ENCODE measurements at places on chromosomes 5 and 9.

GRCh38 chr5:108101130-108101529 lies 280.8 kb downstream of the FBXL17 start:
- no peak for DNase-seq

GRCh38 chr9:77882294-77882693 lies 149.3 kb downstream of the GNAQ start:
- no peak for DNase-seq

DNA sequence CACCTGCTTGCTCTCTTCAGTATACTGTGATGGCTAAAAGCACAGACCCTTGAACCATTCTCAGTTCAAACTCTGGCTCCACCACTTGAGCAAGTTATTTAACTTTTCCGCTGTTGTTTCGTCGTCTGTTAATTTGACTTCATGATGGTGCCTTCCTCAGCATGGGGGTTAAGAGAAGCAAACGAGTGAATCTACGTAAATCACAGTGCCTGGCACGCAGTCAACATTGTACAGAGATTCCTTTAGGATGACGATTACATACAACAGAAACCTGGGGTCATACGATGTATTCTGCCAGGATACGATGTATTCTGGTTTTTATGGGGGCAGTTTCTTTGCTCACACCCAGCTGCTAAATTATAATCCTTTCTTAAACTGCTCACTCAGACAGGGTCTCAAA lies 515.6 kb downstream of the CCDC171 start:
- DNase-seq: no peak

- peak; percentile 78 for DNase-seq
These were observed 53.9 kb downstream of the OSTF1 start for GRCh38 chr9:75142202-75142601.

GRCh38 chr9:73081979-73082657 lies 69.5 kb upstream of the ANXA1 start:
- peak; percentile 8 for DNase-seq

GRCh38 chr9:106953174-106953573 lies 90.2 kb downstream of the ZNF462 start:
- DNase-seq: no peak

GRCh38 chr5:176902102-176902814 lies 3.1 kb upstream of the HK3 start:
- no peak for DNase-seq

DNA sequence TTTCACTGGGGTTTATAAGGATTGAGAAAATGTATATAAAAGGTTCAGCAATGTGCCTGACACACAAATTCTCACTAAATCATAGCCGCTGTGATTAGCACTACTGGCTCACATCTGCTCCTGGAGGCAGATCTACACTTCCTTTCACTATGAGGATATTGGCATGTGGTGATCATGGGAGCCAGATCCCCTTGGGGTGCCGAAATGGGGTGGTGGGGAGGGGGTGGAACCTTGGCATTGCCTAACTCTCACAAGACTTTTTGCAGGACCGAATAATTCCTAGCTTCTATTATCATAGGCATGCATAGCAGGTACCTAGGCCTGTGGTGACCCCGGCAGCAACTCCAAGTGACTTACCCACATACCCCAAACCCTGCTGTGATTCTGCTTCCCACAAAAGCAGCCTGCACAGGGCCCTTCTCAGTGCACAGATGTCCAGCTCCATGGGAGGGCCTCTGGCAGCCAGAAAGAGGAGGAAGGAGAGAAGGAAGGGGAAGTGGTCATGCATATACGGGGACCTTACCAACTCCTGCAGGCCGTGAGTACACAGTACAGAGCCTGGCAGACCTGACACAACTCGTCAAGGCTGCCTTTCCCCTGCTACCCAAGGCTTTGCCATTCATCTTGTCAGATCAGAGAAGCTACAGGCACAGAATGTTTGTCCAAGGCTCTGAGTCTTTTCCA lies 61.3 kb upstream of the IQGAP2 start:
- peak; percentile 56 for DNase-seq

DNA sequence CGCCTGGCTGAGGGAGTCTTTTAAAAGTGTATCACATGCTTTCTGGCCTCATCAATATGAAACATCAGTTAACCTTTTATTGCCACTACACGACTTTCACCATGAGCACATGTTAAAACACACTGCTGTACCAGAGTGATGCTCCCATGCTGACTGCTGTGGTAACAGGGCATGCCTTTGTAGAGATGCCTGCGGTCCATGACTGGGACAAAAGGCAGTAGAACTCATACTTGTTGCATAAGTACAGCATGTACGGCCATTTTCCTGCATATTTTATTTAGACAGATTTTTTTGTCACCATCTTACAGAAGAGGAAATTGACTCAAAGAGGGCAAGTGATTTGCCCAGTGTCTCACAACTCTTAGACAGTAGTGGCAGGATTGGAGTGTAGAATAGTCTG lies 105.7 kb upstream of the ADAMTSL1 start:
- no peak for DNase-seq

DNA sequence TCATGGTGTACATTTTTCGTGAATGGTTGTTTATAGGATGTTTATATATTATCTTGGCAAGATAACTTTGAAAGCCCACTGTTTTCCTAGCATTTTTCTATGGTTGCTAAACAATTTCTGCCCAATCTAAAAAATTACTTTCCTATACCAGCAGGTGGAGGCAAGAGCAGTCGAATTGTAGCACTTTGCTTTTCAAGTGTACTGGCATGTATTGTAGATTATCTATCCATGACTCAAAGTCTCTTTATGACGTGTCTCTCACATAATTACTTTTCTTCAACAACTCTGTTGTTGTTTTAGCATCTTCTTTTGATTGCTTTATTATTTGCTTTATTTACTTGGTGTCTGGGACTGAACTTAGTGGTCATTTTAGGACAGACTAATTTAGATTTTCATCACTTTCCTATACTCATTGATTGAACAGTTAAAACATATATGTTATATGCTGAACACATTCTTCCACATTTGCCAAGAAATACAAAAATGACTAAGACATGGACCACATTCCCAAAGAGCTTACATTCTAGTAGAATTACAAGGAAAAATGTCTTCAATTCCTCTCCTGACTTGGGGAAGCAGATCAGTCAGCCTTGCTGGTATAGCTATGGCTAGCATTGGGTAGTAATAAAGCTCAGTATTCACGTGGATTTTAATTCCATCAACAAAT lies 20.7 kb downstream of the NLN start:
- DNase-seq: peak; percentile 37

- DNase-seq: peak; percentile 40
These were observed 139.3 kb upstream of the IER5L start for GRCh38 chr9:129317179-129318011.

GRCh38 chr5:159971514-159971913 lies 37.4 kb upstream of the TTC1 start:
- no peak for DNase-seq

DNA sequence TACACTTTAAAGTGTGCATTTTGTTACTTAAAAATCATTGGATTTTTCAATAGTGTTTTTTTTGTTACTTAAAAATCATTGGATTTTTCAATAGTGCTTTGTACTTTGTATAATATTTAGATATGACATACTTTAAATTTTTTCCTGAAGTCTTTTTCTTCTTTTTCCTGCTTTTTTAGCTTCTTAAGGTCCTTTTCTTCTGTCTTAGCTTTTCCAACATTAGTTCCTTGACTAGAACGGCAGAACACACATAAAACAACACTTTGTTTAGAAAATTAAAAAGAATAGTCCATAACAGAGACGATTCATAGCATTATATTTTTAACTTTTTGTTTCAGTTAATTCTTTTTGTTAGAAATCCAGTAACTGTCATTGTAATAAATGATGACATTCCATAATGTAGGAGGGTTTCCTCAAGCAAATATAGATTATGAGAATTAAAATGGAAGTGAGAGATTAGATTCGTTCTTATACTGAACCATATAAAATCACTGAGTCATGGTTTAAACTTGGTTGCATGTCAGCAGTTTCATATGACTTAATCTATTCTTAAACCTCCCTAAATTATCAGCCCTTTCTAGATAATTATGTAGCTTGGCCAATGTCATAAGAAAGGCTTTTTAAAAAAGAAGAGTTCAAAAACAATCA lies 45.3 kb upstream of the RICTOR start:
- DNase-seq: no peak

DNA sequence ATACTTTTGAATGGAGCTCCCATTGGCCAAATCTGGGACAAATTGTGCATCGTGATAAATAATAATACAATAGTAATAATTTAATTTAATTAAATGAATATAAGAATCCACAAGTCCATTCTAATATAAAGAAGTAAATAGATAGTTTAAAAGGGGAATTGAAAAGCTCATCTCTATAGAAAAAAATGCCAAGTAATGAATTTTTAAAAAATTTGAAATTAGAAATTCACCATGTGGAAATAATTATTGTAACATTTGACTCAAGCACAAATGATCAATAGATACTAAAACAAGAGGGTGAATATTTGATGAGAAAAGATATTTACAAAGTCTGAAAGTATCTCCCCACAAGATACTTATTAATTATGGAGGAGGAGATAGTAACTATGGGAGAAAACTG lies 467.4 kb downstream of the CETN3 start:
- DNase-seq: no peak

DNA sequence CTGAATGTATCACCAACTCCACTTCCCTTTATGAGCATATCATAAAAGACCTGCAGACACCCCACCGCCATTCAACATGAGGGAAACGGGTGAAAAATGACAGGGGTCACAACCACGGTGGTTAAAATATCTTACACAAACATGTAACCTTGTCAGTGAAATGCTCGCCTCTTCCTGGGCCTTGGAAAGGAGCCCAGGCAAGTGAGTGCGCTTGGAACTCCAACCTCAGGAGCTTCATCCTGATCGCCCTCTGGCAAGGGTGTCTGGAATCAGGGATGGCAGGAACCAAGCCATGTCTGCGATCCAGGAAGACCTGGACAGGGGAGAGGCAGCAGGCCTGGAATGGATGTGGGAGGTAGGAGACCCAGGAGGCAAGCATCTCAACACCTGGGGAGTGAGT lies 282.7 kb downstream of the GAS1 start:
- DNase-seq: no peak

GRCh38 chr9:116337015-116337414 lies 183.4 kb downstream of the PAPPA start:
- DNase-seq: no peak

- no peak for DNase-seq
These were observed 2.7 kb upstream of the PLGRKT start for GRCh38 chr9:5440426-5440825.

DNA sequence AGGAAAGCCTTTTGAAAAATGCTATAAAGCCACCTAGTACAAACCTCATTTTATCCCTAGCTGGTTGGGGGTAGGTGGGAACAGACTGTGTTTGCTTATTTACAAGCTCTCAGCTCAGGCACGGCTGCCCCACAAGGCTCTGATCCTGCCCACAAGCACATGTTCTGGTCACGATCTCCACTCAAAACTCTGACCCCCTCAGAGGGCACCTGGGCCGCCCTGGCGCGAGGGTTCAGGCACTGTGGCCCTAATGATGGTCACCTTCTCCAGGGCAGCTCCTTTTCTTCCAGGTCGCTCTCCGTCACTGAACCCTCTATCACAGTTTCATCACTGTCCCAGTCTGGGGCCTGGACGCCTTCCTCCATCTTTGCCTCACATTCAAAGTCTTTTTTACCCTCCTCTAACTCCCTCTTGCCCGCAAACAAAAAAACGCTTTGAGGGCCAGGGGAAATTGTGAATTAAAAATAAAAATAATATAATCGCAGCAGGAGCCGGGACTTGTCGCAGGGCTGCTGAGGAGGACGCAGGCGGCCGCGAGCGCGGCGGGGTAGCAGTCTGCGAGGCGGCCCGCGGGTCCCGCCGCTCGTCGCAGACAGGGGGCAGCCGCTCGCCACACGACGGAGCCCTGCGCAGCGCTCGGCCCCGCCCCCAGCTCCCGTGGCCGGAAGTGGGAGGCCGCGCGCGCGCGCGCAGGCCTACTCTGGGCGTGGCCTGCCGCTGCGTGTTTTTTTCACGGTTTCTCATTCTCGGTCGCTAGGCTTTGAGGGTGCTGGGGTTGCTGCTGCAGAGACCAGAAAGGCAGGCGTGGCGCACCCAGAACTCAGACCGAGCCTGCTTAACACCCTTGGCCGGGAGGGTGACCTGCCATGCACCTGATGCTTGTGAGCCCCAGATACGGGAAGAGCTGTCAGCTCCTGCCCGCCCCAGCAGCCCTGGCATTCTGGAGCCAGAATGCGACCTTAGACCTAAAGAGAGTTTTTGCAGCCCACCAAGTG lies at the start of gene ANKRD31:
ANKRD31 (minus strand) TSS at position 557 of the 995 bp plus-strand sequence; CDS start at position 365, 192 bp downstream.
- peak; percentile 80 for DNase-seq

- DNase-seq: no peak
These were observed 3.4 kb upstream of the RHOBTB3 start for GRCh38 chr5:95727764-95728191.

Measured in CD14-positive monocyte (primary cell).